ENCODE measurements at places on chromosomes 12 and 14.

- DNase-seq, result no peak
Measured at GRCh38 chr12:110104188-110105094, 19.7 kb upstream of the IFT81 start.

DNA sequence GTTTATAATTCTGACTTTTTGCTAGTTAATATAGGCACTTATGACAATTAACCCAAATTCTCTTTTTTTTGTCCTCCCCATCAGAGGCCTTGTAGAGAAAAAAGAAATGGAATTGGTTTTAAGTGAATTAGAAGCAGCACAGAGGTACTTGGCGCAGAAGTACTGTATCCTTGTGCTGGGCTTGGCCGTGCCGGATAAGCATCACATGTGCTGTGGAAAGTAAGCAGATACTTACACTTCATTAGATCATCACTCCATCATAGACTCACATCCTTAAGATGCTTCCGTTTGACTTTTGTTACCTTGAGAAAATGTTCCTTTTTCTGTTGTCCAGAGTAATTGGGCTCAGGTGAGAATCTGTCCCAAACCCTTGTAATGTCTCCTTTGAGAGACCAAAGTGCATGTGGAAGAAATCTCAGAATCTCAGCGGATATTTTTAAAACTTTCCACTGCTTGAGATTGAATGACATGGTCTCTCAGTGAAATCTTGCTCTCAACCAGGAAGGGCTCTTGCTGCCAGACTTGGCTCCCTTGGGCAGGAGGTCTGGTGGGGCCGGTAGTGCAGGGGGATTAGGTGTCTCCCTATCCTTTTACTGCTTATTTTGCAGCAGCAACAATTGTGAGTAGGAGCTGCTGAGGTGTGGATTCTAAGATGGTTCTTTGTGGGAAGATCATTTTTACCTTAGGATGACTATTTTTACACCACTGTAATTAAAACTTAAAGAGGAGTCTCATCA is 24.8 kb downstream of the PPP1R36 start:
- no peak for DNase-seq

GRCh38 chr14:47208434-47208833 is 467.0 kb downstream of the MDGA2 start:
- DNase-seq, result no peak

DNA sequence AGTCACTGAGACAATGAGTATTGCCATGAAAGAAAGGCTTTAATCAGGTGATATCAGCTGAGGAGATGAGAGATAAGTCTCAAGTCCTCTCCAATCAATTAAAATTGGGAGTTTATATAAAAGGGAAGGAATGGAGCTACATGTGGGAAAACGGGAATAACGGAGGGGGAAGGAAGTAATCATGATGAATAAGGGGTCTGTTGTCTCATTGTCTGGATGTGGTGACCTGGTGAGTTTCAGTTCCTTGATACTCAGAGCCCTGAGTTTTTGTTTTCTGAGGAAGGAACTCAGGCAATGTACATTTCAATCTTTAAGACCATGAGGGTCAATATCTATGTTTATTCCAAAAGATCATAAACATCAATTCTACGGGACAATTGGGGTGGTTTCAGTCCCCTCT is 198.8 kb downstream of the KITLG start:
- DNase-seq, result no peak

GRCh38 chr12:87165733-87166375 is 863.3 kb downstream of the C12orf50 start:
- no peak for DNase-seq
